ENCODE measurements at places on chromosomes 6 and 20.

DNA sequence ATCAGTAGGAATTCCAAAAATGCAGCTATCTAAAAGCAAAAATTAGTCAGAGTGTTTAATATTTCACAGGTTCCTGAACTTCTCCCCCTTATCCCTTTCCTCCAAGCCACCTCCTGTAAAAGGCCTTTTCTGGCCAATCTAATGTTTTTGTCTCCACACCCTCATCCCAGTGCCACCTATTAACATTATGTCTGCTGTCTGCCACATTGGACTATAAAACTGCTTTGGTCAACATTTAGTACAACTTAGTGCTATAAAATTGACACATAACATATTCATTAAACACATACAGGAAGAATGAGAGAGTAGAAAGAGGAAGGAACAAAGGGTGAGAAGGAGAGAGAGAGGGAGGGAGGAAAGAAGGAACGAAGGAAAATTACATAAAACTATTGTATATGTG lies 47.7 kb downstream of the MMUT start:
- DNase-seq, result no peak

DNA sequence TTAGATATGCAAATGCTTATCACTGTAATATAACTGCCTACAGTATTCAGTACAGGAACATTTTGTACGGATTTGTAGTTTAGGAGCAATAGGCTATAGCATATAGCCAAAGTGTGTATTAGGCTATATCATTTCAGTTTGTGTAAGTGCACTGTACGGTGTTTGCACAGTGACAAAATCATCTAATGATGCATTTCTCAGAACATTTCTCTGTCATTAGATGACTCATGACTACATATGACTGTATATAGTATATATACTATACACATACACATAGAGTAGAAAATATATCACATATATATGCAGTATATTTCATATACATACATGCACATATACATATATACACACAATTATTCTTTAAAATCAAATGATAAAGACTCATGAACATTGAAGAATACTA lies 158.4 kb downstream of the PTCHD4 start:
- no peak for DNase-seq

DNA sequence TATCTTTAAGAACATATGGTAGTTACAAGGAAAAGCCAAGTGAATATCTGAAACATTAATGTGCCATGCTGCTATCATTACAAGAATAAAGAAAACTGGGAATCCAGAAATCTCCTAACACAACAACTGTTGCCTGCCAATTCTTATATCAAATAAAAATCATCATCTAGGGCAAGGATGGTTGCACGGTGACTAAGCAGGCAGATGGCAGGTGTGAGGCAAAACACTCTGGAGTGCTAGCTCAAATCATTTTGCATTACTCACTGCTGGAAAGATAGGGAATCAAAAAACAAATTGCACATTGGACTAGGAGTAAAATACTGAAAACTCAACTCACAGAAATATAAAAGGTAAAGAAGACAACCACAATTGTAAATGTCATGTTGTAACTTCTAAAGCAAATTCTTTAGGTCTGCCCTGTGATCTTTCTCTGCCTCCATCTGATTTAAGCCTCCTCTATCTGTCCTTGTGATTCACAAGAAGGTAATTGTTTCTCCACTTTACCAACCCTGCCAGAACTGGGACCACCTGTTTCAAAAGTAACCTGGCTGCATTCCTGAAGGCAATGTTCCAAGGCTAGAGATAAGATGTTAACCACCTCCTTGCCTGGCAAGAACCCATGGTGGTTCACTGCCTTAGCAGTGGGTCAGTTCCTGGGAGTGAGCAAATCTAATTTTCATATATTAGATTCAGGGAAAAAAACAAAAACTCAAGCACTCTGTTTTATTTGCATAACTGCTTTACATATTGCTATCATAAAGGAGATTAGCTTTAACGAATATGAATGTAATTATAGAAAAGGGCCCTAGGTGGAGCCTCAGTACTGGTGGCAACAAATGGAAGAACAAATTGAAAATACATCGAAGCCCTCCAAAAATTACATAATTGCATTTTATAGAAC lies 33.1 kb upstream of the LCA5 start:
- no peak for DNase-seq

GRCh38 chr20:3101737-3102574 lies 17.4 kb upstream of the AVP start:
- peak; percentile 21 for DNase-seq

DNA sequence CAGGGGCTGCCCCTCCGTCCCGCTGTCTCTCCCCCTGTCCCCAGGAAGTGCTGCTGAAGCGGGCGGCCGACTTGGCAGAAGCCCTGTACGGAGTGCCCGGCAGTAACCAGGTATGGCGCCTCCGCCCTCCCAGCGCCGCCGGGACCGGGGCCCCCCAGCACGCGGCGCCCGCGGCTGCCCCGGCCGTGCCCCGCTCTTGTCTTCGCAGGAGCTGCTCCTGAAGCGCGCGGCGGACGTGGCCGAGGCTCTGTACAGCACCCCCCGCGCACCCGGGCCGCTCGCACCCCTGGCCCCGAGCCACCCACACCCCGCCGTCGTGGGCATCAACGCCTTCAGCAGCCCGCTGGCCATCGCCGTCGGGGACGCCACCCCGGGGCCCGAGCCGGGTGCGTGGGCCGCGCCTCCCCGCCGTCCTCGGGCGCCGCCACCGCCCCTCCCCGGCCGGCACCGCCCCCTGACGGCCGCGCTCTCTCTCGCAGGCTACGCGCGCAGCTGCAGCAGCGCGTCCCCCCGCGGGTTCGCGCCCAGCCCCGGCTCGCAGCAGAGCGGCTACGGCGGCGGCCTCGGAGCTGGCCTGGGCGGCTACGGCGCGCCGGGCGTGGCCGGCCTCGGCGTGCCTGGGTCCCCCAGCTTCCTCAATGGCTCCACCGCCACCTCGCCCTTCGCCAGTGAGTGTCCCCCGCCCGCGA lies 48.4 kb downstream of the CPXM1 start:
- peak; percentile 53 for DNase-seq

DNA sequence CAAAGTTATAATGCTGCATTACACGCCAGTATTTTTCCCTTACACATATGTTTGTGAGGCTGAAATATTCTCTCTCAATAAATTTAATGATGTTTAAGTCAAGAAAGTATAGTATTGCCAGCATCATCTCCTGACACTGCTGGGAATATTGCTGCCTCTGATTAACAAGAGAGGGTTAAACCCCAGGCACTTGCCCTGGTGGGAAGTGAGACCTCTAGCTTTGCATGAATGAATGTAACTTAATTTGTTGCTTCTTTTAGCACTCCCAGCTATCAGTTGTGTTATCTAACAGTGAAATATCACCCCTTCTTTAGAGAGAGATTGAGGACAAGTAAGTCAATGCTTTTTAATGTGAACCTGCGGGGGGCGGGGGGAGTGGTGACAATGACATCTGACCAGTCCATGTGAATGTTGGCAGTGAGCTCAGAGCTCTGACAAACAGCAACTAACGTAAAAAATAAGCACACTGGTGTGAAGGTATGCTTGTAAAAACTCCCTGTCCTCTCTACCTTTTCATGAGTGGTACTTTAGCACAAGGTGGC lies 9.8 kb downstream of the FOXA2 start:
- no peak for DNase-seq

- no peak for DNase-seq
These were observed 12.0 kb upstream of the PTPN1 start for GRCh38 chr20:50498071-50498776.

- DNase-seq, result no peak
These were observed 47.6 kb downstream of the HTR1B start for GRCh38 chr6:77415706-77416105.

DNA sequence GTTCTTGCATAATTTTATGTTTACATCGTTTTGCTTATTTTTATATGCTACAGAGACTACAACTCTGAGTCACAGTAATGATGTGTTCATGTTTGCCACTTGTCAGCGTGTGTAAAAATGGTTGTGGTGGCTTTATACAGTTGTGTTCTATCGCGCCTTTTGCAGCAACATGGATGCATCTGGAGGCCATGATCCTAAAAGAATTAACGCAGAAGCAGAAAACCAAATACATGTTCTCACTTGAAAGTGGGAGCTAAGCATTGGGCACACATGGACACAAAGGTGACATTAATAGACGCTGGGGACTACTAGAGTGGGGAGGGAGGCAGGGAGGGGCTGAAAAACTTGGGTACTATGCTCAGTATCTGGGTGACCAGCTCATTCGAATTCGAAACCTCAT lies 996 bp upstream of the SEC23B start:
- no peak for DNase-seq

GRCh38 chr6:135810486-135810885 lies 41.0 kb upstream of the PDE7B start:
- no peak for DNase-seq

GRCh38 chr6:45554591-45554990 lies 176.9 kb upstream of the SUPT3H start:
- DNase-seq, result no peak

GRCh38 chr6:163543321-163543720 lies 128.8 kb downstream of the QKI start:
- DNase-seq, result no peak

DNA sequence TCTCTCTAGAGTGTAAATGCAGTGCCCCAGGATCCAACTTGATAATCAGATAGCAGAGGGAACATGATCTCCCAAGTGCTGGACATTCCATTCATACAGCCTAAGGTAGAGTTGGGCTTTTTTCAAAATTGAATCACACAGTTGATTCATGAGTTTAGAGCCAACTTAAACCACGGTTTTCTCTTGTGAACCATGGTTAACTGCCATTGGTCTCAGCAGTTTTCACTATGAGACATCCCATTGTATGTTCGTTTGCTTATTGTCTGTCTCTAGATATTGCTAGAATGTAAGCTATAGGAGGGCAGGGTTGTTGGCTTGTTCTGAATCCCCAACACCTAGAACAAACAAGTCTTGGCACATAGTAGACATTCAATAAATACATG lies 37.2 kb upstream of the TAF8 start:
- DNase-seq, result no peak
